ENCODE measurements at places on chromosomes 3 and 15.
A peak's percentile ranks its signal among the peaks of the same experiment; 100 is the strongest.

GRCh38 chr3:11384074-11384473 is 111.9 kb downstream of the ATG7 start:
- no peak for DNase-seq

- no peak for DNase-seq
Observed at GRCh38 chr3:187012609-187013051, 82.3 kb downstream of the ST6GAL1 start.

DNA sequence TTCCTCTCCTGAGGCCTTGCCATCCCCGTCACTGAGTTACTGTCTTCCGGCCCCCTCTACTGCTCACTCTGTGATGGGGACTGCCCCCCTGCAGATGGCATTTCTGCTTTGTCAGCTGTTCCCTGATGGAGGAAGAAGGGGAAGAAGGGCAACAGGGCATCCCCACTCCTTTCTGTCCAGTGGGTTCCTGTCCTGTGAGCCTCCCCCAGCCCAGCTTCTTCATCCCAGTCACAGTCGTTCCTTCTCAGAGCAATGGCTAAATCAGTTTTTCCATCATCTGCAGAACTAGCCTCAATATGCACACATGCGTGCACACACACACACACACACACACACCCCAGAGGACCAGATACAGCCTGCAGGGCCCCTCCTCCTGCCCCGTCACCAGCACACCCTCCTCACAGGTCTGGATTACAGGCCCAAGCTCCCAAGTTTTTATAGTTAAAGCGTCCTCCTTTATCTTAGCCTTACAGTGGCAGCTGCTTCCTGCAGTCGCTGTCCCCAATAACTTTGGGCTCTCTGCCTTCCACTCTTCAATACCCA is 21.4 kb downstream of the ALDH1L1 start:
- DNase-seq: no peak

- DNase-seq: no peak
Observed at GRCh38 chr3:183315739-183316138, 62.7 kb downstream of the B3GNT5 start.

DNA sequence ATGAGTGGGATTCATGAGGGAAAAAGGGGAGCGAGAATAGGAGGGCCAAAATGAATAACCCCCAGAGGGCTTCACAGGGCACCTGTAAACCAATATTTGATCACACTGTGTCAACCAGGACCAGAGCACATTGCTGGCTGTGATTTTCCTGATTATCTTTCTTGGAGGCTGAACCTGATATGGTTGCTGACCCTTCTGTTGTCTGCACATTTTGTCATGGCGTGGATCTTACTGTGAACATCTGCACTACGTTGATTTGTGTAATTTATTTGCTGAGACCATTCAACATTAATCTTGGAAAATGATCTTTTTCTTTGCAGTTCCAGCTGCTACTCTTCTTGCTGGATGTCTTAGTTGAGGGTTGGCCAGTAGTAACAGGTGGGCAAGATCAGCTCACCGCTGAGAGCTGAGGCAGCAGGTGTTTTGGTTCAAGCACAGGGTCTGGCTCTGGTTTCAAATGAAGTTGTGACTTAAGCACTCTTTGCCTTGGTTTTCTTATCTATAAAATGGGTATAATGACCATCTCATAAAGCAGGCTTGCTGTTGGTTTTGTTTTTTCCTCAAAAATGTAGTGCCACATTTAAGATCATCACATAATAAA is 61.2 kb downstream of the ARHGEF26 start:
- DNase-seq: no peak

- no peak for DNase-seq
Observed at GRCh38 chr3:154615471-154615870, 185.5 kb upstream of the GPR149 start.

DNA sequence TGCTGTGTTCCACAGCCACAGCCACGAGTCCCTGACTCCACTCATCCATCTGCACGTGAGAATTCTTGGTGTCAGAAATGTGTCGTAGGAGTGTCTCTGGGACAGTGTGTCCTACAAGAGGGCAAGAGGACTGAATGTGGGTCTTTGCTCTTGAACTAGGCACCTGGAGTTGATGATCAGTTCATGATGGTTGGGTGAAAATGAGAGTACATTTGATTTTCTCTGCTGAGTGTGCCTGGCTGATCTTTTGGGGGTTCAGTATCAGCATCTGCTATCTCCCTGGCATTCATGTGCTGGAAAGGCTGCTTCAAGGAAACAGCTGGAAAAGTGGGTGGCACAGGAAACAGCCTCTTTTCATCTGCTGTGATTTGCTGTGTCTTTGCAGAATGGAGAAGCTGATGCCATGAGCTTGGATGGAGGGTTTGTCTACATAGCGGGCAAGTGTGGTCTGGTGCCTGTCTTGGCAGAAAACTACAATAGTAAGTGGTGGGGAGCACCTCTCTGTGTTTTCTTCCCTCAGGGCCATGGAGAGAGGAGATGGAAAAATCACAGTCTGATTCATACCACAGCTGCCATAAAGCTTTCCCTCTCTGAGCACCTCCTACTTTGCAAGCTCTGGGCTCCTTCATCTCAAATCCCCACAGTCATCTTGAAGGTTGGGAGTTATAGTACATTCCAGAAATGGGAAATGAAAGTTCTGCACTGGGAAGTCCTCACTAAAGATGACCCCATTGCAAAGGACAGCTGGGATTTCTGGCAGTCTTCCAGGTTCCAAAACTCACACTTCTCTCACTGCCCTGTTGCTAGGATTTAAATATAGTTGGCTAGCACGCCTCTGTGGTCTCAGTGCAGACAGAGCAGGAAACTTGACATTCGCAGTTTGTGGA is 17.8 kb downstream of the TF start:
- no peak for DNase-seq

GRCh38 chr3:126352476-126353454 is 4.4 kb downstream of the KLF15 start:
- no peak for DNase-seq

- no peak for DNase-seq
Observed at GRCh38 chr15:22979238-22980188, 655 bp downstream of the CYFIP1 start.

GRCh38 chr15:44541282-44541958 is 4.5 kb downstream of the EIF3J start:
- no peak for DNase-seq

GRCh38 chr15:73273181-73274002 is 95.4 kb downstream of the HCN4 start:
- DNase-seq: peak; percentile 19

GRCh38 chr3:177979703-177980102 is 556.5 kb upstream of the KCNMB2 start:
- no peak for DNase-seq

- DNase-seq: no peak
Observed at GRCh38 chr3:121648219-121648958, 12.3 kb downstream of the HCLS1 start.

- no peak for DNase-seq
Observed at GRCh38 chr15:75109736-75110130, 86.3 kb downstream of the PPCDC start.

GRCh38 chr3:67067251-67067650 is 69.1 kb downstream of the KBTBD8 start:
- no peak for DNase-seq

DNA sequence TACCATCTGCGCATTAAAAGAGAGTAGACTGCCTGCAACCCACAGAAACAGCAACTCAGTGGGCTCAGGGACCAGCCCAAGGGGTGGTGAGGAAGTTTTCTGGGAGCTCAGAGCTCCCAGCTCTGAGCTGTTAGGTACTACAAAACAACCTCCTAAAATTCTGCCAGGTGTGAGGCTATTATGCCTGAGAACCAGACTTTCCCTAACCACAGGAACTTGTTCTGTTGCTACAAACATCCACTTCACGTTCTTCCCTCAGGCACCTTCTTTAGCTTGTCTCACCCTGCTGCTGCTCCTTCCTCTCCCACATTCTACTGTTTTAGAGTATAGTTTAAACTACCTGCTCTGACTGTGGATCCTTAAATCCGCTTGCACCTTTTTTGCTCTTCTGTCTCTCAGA is 399.4 kb downstream of the ROBO1 start:
- DNase-seq: no peak

- no peak for DNase-seq
Observed at GRCh38 chr3:111418391-111418790, 123.6 kb upstream of the CD96 start.

- DNase-seq: peak; percentile 31
Observed at GRCh38 chr15:74845208-74845568, 2.2 kb upstream of the ULK3 start.

DNA sequence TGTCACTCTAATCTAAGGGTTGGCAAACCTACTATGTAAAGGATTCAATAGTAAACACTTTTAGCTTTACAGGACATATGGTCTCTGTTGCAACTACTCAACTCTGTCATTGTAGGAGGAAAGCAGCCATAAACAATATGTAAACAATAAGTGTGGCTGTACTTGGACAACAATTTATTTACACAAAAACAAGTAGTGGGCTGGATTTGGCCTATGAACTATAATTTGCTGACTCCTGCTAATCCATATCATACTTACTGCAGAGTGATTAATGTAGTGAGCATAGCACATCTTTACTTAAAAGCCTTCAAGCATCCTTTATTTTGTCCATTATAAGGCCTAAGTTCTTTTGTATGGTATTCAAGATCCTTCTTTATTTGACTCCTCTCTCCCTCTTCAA is 441.9 kb downstream of the ZIC1 start:
- DNase-seq: no peak

DNA sequence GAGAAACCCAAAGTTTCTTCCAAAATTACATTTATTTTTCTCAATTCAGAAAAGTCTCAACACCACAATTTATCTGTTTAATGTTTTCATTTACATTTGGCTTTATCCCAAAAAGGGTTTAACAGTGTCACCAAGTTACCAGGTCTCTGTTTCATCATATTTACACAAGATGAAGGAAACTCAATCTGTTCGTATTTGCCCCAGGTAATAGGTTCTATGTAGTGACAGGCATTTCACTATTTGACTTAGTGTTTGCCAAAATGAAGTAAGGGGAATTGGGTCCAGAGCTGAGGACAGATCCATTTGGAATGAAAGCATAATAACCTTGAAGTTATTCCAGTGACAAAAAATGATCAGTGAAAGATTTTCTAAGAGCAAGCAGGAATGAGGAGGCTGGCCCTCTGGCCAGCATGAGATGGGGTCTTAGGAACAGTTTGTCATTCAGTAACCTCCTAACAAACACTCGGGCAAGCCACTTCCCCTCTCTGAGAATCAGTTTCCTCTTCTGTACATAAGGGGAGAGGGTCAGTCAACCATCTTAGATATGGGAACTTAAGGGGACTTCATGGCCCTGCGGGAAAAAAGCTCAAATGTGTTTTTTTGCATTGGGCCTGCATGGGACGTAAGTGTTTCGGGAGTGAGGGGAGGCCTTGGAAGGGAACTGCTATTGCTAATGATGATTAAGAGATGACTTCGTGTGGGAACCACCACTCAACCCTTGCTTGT is 31.8 kb downstream of the UMPS start:
- no peak for DNase-seq

GRCh38 chr15:95930659-95931375 is 399.7 kb upstream of the NR2F2 start:
- DNase-seq: no peak

- DNase-seq: no peak
Observed at GRCh38 chr3:153577059-153577736, 415.2 kb downstream of the RAP2B start.

DNA sequence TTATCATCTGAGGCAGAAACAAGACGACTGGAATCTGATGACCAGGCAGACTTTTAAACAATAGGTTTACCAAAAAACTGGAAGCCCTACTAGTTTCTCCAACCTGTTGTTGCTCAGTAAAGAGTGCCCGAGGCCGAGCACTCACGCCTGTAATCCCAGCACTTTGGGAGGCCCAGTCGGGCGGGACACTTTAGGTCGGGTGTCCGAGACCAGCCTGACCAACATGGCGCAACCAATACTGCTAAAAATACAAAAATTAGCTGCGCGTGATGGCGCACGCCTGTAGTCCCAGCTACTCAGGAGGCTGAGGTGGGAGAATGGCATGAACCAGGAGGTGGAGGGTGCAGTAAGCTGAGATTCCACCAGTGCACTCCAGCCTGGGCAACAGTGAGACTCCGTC is 1.1 kb upstream of the WDR5B start:
- DNase-seq: no peak

DNA sequence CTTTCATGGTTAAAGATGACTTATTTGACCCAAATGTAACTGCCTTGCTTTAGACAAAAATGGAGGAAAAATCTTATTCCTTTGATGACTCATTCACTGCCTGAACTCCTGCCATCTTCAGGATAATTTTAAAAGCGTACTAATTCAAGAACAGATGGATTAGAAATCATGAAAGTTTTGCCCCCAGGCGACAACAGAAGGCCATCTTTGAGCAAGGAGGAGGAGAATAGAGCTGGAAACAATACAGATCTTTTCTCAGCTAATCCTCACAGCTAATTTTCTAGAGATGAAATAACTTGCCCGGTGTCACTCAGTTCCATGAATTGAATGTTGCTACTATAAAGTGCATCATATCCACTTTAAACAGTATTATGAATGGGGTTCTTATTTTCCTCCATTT is 324.7 kb upstream of the RARB start:
- no peak for DNase-seq

GRCh38 chr15:99633655-99634054 is 67.9 kb downstream of the MEF2A start:
- DNase-seq: no peak

DNA sequence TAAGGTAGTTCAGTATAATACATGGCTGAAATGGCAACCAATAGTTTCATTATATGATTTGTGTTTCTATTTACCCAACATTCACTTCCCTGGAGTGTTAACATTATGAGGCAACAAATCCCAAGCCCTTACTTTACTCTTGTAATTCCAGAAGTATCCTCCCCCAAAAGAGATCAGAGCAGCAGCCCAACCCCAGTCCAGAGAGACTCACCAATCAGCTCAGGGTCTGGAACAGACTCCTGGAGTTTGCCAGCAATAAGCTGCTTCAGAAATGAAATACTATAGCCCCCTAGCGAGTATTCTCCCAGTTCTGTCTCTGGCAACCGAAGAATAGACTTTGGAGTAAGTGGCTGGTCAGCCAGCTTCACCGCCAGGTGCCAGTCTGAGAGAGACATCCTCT is 2.5 kb downstream of the UBL7 start:
- DNase-seq: no peak

GRCh38 chr3:34351882-34352777 is 553.7 kb downstream of the PDCD6IP start:
- DNase-seq: no peak

DNA sequence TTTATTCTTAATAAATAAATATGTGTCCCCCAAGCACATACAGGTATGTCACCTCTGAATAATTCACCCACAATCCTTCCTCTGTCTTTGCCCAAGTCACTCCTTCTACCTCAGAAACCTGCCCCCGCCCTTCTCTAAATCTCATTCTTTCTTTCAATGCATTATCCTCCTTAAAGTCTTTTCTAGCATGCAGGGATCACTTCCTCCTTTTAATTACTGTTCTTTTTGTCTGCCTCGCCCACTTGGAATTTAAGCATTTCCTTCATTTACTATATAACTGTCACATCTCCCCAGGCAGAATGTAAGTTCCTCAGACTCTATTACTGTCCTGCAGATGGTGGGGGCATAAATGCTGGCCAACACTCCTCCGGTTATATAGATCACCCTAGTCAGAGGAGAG is 7.8 kb downstream of the CCDC80 start:
- DNase-seq: no peak

GRCh38 chr3:51378726-51379125 is 6.4 kb upstream of the MANF start:
- DNase-seq: no peak

Data from effector CD4-positive, alpha-beta T cell (primary cell).